ENCODE measurements at places on chromosomes 7 and 10. TPM values are rescaled to one million over a fixed set of nuclear protein-coding genes. Genes with fewer than 3 reads are reported as not detected.
A peak's percentile ranks its signal among the peaks of the same experiment; 100 is the strongest.

GRCh38 chr10:96651998-96652431 lies 65.2 kb upstream of the TM9SF3 start:
- no peaks in the 10 kb centered on the region for H3K27me3 ChIP-seq
- no peak overlapping the region for H3K4me3 ChIP-seq
- H3K36me3 ChIP-seq: no peaks in the 10 kb centered on the region
- no peak overlapping the region for H3K27ac ChIP-seq

DNA sequence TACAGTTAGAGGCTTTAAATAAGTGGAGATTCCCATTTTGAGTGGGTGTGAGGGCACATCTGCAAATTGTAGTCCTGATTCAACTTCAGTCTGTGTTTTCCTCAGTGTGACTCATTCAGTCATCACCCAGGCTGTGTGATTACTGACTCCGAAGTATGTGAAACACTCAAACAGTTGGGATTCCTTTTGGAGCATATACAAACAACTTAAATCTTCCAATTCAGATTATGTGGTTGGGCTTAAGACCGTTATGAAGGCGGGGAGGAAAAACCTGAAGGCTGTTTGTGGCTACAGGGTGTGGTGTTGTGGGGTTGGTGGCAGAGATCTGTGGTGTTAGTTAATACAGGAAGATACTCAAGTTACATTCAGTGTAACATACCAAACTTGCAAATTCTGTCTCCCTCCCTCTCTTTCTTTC lies 259.7 kb upstream of the FERD3L start:
- H3K4me3 ChIP-seq: no peak overlapping the region
- H3K27ac ChIP-seq: no peak overlapping the region
- H3K27me3 ChIP-seq: no peaks in the 10 kb centered on the region
- no peak for DNase-seq
- no peaks in the 10 kb centered on the region for H3K4me1 ChIP-seq
- H3K36me3 ChIP-seq: no peaks in the 10 kb centered on the region

The ZNF22 gene
- 19.9 TPM for total RNA-seq

GRCh38 chr10:100836891-100837290 lies 75.9 kb upstream of the SLF2 start:
- H3K27ac ChIP-seq: no peak overlapping the region
- no peak for DNase-seq
- no peaks in the 10 kb centered on the region for H3K4me1 ChIP-seq
- no peak overlapping the region for H3K4me3 ChIP-seq
- no peaks in the 10 kb centered on the region for H3K36me3 ChIP-seq

DNA sequence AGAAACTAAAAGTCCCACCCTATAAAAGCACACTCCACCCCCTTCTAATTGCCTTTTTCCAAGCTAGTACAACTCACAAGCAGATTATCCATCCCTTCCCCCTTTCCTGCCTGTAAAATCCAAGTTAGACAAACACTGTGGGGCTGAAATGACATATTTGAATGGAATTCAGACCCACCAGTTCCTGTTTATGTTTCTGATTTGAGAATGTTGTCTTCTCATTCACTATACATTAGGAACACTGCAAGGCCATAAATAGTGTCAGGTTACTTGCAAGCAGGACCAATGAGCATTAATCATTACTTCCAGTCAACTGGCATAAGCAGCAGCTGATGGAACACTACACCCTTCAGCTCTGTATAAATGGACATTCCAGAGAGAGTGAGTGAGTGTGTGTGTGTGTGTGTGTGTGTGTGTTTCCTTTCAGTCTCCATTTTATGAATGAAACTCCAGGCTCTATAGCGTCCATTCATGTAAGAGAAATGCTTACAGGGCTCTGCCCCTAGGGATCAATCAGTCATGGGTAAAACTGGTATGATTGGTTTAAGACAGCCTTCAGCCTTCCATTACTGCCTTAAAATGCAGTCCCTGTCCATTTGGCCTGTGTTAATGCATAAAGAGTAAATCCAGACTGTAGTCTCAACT lies 69.3 kb downstream of the ETV1 start:
- H3K27me3 ChIP-seq: no peaks in the 10 kb centered on the region
- H3K36me3 ChIP-seq: no peaks in the 10 kb centered on the region
- no peak for DNase-seq

DNA sequence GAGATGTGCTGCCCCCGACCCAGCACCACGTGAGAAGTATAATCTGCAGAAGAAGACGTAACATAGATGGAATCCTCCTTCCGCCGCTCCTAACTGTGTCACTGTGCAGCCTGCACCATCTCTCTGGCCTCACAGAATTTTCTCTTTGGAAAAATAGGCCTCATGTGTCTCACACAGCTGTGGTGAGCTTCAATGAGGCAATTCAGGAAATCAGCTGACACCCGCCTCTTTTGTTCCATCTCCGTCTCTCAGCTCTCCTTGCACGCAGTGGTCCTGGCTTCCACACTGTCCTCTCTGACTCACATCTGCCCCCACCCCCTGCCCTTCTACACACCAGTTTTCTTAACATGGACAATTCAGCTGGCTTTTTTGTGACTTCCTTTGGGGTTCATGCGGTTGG lies 7.2 kb downstream of the C10orf90 start:
- peak; percentile 13 for DNase-seq
- H3K4me1 ChIP-seq: no peaks in the 10 kb centered on the region
- H3K36me3 ChIP-seq: no peaks in the 10 kb centered on the region
- H3K27ac ChIP-seq: no peak overlapping the region
- no peaks in the 10 kb centered on the region for H3K27me3 ChIP-seq

DNA sequence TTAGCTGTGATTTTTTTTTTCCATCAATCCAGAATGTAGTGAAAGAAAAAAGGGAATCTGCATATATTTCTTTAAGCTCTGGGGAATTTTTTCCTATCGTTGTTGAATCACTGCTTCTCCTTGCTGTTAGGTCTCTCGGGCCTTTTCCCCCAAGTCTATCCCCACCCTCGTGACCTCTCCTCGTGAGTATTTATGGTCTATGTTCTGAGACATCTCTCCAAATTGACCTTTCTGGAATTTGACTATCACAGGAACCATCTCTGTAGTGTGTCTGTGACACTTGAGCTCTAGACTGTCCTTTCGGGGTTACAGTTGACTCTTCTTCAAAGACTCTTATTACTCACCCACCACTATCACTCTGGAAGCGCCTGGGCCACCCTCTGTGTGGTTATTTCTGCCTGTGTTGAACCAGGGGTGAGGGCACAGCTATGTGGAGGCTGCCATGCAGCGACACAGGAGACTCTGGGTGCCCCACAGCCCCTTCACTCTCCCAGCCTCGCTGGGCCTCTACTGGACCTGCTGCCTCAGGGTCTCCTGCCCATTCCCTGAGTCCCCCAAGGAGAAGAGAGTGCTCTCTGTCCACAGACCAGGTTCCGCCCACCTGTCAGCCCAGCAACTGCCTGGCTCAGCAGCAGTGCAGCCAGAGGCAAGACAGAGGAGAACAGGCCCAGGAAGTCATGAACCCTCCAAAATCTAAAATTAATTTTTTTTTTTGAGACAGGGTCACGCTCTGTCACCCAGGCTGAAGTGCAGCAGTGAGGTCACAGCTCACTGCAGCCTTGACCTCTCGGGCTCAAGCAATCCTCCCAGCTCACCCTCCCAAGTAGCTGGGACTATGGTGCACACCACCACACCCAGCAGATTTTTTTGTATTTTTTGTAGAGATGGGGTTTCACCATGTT lies 45.7 kb upstream of the PTPRN2 start:
- H3K27ac ChIP-seq: no peak overlapping the region
- DNase-seq: no peak
- peaks cover 36% of the 10 kb centered on the region for H3K36me3 ChIP-seq
- H3K4me1 ChIP-seq: no peaks in the 10 kb centered on the region
- H3K4me3 ChIP-seq: no peak overlapping the region

DNA sequence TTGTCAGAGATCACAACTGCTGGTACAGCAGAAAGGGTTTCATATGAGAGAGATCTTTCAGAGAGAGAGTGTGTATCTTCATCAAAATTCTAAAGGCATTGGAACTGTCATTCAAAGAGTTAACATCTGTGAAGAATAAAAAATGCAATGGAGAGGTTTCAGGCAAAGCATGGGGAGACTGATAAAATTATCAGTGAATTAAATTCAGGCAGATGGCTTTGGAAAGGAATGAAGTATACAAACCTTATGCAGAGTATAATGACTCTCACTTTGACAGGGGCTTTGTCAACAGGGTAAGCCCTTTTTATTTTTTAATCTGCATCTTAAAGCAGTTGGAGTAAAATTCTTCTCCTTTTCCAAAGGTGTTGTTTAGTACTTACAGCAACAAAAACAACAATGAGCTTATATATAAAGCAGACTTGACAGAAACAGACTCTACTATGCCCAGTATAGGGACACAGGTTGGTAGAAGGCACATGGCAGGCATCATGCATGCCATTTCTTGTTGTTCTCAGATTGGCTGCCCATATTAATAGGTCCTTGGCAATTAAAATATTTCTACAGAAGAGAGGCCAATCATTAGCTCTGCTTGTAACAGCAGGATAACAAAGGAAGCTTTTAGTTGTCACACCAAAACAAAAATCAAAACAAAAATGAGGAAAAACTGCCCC lies 54.9 kb upstream of the NXPH1 start:
- peaks cover 7% of the 10 kb centered on the region for H3K27me3 ChIP-seq
- no peak for DNase-seq
- H3K4me1 ChIP-seq: no peaks in the 10 kb centered on the region
- no peak overlapping the region for H3K27ac ChIP-seq
- no peaks in the 10 kb centered on the region for H3K36me3 ChIP-seq
